ENCODE measurements at places on chromosomes 2 and 18.

DNA sequence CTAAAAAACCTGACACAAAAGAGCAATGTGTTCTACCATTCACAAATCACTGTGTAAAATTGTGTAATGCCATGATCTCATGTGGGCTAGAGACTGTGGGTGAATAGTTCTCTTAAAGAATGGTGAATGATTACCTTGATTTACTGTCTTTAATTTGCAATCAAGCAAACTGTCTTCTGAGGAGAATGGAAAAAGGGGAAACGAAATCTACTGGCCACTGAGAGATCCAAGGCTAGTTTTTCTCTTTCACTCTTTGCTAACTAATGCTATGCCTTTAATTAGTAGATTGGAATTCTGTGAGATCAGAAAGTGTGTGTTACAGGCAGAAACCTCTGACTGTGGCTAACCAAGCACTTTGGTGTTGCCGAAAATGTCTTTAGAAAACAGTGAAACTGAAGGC is 422.7 kb downstream of the TGIF1 start:
- no peak for DNase-seq

DNA sequence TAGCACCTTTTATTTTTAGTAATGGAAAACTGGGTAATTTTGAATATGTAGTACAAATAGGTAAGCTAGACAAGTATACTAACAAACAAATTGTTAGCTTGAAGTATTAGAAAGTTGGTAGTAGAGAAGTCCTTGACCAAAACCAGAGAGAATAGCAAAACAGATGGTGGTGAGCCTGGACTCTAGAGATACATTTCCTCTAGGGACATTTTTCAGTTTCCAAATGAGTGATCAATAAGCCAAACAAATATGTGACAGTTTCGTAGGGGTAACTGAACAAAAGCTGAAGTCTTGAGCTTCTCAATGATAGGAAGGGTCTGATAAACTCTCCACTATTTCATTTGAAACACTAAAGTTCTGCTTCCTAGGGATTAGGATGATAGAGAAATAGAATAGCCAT is 692.0 kb upstream of the FAM98A start:
- no peak for DNase-seq

DNA sequence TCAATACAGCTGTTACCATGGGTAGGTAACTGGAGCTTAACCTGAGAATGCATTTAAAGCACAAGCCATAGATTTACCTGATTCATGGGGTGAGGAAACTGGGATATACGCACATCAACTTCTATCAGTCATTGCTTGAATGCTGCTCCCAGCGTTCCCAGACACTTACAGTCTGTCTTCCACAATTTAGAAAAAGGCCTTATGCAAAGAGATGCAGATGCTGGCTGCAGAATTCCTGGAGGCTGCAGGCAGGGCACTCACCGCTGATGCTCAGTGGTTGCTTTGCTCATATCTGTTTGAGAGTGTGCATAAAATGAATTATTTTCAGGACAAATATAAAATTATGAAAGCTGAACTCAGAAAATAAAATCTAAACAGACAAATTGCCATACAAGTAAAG is 950.7 kb upstream of the PIK3C3 start:
- peak; percentile 12 for DNase-seq

- no peak for DNase-seq
Measured at GRCh38 chr2:190842606-190843104, 38.0 kb upstream of the GLS start.

DNA sequence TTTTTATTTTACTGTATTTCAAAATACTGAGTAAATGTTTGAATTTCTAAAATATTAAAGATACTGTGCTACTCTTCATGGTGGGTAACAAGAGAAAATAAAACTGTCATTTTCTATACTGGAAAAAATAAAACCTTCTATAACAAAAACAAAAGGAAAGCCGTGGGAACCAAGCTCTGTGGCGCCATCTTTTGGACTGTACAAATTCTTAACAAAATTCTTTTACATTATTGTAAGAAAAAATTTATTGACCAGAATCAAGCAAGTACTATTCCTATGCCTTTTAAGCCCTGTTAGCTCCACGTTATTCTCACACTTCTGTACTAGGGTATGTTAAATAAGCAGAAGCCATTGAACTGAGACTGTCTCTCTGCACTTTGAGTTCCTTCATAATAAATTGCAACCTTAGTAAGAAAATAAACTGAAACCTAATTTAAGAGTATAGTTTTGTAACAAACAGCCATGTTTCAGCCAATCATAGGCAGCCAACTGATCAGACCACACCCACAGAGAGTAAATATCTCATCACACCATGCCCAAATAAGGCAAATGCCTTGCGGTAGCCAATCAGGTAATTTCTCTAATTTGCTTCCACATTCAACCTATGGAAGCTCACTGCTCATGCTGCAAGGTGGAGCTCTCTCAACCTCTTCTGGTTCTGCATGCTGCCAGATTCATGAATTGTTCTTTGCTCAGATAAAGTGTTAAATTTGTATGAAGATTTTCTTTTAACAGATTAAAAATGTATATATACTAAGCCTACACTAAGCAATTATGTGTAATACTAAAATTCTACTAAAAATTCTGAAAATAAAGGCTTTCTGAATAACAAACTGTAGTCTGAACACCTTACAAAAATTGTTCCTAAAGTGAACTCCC is 42.2 kb downstream of the HIBCH start:
- peak; percentile 26 for DNase-seq

DNA sequence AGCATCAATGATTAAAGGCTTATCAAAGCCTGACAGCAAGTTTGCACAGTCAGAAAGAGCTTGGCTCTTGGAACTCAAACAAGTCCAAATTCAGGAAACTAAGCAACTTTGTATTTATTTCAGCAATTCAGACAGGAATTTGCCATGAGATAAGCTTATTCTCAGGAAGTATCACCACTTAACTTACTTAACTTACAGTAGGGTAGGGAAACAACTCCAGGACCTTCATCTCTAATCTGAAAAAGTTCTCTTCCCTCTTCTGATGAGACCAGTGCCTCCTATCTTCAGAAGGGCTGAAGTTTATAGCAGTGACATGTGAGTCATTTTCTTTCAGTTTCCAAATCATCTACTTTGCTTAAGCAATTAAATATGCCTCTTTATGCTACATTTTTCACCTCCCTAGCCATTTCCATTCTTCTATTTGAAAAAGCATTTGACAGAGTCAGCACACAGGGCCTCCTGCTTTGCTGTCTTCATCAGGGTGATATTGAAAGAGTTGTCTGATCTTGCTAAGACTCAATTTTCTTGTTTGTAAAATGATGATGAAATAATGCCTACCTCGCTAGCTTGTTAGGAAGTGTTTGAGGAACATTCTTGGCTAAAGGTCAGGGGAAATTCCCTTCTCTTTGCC is 389.5 kb downstream of the RND3 start:
- DNase-seq: no peak

- no peak for DNase-seq
Measured at GRCh38 chr2:33975498-33975897, 376.4 kb upstream of the FAM98A start.

GRCh38 chr18:74951165-74951760 is 257.7 kb downstream of the PTGR3 start:
- no peak for DNase-seq

DNA sequence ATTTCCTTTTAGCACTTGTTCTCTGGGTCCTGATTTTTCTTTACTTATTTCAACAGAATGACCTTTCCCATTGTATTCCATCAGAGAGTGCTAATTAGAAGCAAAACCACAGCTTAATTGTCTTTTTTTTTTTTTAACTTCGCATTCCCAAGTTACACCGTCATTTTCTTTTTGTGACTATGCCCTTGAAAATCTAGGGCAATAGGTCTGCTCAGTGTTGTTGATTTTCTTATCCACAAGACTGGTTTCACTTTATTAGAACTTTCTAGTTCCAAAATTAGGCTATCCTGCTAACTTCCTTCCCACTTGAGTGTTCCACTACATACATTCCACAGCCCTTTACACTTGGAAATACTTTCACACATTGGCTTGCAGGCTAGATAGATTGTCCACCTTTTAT is 18.7 kb upstream of the ADAM17 start:
- no peak for DNase-seq
